ENCODE measurements at places on chromosomes 2 and 18.

GRCh38 chr2:19559596-19560240 lies 201.3 kb upstream of the OSR1 start:
- no peak for DNase-seq

GRCh38 chr18:33010149-33010548 lies 237.3 kb upstream of the KLHL14 start:
- no peak for DNase-seq

- no peak for DNase-seq
These were observed 73.1 kb downstream of the SPATS2L start for GRCh38 chr2:200379481-200380090.

DNA sequence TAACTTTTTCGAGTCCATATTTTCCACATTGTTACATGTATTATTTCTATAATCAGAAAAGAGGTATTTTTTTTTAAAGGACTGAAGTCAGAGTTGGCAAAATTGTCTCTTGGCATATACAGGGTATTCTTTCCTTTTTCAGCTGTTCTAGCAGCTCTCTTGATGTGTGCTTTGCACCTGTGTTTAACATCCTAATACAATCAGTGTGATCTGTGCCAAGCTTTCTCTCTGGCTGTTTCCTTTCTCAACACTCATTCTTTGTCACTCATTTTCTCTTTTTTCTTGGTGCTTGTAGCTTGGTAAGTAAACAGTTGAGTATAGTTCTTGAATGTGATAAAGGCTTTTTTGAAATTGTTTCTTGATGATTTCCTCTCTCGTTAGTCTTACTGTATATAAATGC lies 9.2 kb downstream of the RNMT start:
- DNase-seq = no peak

DNA sequence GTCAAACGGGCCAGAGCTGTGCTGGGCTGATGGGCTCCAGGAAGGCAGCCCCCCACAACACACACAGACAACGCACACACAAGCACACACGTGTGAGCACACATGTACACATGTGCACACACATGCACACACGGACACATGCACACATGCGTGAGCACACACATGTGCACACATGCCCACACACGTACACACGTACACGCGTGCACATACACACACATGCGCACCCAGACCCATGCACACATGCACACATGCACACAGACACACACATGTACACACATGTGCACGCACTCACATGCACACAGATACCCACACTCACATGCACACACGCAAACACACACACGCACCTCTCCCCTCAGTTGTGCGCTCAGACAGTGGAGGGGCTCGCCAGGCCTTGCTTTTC lies 31.2 kb upstream of the HPCAL1 start:
- DNase-seq = no peak

- DNase-seq = no peak
These were observed 323.1 kb upstream of the TNP1 start for GRCh38 chr2:217182926-217183325.

DNA sequence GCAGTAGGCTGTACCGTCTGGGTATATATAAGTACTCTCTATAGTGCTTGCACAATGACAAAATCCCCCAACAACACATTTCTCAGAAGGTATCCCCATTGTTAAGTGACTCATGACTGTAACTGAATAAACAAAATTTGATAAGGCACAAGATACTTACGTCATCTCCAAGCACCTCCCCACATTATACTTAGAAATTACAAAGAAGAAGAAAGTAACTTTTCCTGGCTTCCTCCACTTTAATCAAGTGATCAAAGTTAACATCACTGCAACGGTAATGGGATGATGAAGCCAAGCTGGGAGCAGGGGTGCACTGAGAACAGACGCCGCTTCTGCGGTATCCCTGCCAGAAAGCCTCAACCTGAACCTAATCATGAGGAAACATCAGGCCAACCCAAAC lies 9.7 kb downstream of the TNS1 start:
- DNase-seq = no peak

DNA sequence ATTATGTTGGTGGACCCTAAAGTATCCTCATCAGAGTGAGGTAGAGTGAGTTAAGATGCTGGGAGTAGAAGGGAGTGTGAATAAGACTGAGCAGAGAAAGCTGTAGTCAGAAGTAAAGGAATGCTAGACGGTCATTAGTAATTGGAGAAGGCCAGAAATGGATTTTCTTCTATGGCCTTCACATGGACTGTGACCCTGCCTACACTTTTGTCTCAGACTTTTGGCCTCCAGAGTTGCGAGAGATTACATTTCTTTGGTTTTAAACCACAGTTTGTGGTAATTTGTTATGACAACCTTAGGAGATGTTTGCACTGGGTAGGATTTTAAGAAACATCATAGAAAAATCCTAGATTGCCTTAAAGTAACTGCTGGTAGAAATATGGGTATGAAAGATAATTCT lies 1267.7 kb upstream of the TMEFF2 start:
- no peak for DNase-seq

- no peak for DNase-seq
These were observed 180.0 kb upstream of the TPO start for GRCh38 chr2:1233281-1233680.

GRCh38 chr2:33146102-33146501 lies 199.3 kb downstream of the LTBP1 start:
- DNase-seq = no peak

- no peak for DNase-seq
These were observed 20.9 kb upstream of the TFPI start for GRCh38 chr2:187574969-187575750.

DNA sequence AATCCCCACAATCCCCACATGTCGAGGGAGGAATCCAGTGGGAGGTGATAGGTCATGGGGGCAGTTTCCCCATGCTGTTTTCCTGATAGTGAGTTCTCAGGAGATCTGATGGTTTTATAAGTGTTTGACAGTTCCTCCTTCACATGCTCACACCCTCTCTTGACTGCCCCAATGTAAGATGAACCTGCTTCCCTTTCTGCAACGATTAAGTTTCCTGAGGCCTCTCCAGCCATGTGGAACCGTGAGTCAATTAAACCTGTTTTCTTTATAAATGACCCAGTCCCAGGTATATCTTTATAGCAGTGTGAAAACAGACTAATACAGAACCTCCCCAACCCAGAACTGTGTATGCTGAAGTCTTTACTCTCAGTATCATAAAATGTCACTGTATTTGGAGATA lies 289.5 kb upstream of the MMADHC start:
- no peak for DNase-seq
